ENCODE measurements at places on chromosomes 5 and 9.
A peak's percentile ranks its signal among the peaks of the same experiment; 100 is the strongest.

- DNase-seq = peak; percentile 84
Measured at GRCh38 chr9:91036826-91037510, 235.3 kb downstream of the SYK start.

DNA sequence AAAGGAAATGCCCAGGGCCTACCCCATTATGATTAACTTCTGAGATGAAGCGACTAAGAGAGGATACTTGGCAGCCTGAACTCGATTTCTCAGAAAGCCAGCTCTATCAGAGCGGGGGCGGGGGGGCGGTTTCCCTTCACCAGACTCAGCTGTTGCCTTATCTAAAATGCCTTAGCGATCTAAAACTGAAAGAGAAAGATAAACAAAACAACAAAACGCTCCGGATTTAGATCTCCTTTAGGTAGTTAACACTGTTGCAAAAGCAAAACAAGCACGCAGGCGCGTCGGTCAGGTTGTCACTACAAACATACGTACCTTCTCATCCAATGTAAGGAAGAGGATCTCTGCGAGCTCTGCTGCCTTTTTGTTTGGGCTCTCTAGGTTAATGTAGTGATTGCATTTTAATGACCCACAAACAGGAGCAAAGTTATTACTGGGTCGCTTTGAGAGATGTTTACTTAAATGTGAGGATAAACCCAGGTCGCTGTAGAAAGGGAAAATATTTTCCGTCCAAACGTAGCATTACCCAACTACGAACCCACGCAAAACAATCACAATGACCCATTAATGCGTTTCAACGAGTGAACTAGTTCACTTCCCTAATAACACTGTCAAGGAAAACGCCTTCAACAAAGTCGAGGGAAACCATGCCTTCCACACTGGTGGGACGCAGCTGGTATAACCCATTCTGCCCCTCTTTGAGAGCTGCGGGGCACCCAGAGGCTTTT lies 982 bp downstream of the EPB41L4A start:
- DNase-seq = no peak

- DNase-seq = no peak
Measured at GRCh38 chr5:146111409-146111808, 6.0 kb upstream of the PLAC8L1 start.

DNA sequence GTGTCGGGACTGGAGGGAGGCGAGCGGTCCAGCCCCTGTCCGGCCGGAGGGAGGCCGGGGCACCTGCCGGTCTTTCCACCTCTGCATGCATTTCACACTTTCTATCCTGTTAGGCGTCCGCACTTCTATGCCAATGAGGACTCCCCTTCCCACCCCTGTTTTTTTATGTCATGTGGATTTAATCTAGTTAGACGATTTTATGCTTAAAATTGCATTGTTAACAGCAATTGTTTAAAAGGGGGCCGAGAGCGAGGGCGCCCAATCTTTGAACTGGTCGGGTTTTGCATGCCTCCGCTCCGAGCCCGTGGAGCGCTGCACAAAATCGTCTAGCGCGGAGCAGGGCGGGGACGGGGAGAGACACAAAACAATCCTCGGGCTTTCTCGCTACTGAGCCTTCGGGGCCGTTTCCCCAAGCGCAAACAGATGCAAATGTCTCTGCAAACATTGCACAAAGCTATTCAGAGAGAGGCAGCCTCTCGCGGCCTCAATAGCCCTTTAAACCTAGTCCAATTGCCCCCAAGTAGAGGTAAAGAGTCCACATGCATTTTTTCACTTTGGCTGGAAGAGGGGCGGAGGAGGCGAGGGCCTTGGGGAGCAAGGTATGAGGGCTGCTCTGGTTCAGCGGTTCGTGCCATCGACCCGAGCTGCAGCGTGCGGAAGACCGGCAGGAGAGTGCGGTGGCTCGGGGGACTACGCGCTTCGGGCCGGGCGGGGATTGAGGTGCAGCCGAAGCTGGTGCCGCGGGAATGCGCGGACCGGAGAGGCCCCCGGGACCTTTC lies 37.5 kb upstream of the TIFAB start:
- DNase-seq = no peak

DNA sequence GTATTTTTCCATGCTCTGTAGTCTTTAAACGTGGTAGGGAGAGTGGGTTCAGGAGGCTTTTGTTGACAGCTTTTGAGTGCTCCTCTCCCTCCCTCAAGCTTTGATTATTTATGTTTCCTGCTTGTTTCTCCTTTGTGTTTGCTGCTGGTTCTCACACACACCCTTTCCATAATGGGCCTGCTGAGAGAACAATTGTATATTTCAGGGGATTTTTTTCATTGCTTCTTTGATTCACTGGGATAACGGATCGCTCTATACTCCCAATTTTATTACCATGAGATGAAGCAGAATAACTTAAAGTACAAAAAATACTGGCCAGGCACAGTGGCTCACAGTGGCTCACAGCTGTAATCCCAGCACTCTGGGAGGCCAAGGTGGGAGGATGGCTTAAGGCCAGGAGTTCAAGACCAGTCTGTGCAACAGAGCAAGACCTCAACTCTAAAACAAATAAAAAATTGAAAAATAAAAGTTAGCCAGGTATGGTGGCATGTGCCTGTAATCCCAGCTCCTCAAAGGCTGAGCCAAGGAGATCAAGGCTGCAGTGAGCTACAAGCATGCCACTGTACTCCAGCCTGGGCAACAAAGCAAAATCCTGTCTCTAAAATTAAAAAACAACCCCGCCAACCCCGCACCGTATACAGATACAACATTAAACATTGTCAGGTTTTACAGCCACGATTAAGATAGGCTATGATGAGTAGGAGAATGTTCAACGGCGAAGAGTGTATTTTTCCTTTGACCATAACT lies 66.9 kb downstream of the USP20 start:
- no peak for DNase-seq

GRCh38 chr5:61559722-61560121 lies 227.7 kb downstream of the ZSWIM6 start:
- no peak for DNase-seq

DNA sequence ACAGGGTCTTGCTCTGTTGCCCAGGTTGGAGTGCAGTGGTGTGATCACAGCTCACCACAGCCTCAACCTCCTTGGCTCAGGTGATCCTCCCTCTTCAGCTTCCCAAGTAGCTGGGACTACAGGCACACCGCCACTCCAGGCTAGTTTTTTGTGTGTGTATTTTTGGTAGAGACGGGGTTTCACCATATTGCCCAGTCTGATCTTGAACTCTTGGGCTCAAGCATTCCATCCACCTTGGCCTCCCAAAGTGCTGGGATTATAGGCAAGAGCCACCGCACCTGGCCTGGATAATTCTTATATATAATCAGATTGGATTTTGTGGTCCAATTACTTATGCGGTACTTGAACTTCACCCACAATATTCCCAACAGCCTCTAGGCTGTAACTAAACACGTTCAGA lies 19.8 kb downstream of the CCDC69 start:
- DNase-seq = no peak

DNA sequence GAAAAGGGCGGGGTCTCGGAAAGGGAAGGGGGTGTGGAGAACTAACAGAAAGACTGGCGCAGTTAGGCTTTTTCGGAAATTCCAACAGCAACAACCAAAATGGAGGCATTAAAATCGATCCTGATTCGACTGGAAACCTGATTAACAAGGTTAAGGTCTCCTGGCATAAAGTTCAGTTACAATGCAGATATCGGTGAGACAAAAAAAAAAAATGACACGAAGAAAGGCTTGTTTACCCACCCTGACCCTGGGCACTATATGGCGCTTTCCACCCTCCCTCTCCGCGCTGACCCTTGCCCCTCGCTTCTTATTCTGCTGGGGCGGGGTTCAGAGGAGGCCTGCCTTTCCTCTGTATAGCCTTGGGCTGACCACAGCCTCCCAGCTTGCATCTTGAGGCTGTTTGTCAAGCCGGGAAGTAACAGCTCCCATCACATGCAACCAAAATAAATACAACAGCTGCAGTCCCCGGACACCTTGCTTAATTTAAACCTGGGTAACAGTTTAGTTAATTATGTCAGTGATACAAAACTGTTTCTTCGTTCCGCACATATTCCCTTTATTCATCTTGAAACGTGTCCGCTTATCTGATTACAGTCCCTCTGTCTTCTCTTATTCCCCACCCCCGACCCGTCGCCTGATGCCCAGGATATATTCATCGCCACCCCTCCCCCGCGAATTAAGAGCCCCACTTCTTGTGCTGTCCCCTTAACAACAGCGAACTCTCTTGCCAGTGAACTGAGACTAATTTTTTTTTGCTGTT lies 795 bp upstream of the PJA2 start:
- peak; percentile 28 for DNase-seq

GRCh38 chr9:89436963-89437625 lies 60.8 kb downstream of the SEMA4D start:
- DNase-seq = peak; percentile 81

- DNase-seq = no peak
Measured at GRCh38 chr5:143759396-143760130, 52.4 kb upstream of the HMHB1 start.

DNA sequence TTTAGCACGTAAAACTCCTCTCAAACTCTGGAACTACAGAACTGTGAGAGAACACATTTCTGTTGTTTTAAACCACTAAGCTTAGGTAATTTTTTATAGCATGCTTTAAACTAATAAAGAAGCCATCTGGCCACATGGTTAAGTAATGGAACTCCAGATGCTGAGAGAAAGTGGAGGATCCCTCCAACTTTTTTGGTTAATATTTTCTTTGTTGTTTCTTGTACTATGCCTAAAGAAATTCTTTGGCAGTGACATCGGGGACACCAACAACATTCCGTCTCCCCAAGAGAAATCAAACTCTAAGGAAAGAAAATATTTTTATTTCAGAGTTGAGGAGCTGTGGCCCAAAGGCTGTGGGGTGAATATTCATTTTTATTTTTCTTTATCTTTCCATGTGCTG lies 734.8 kb upstream of the CDH9 start:
- DNase-seq = no peak

GRCh38 chr5:164048359-164048926 lies 543.0 kb downstream of the MAT2B start:
- DNase-seq = no peak

DNA sequence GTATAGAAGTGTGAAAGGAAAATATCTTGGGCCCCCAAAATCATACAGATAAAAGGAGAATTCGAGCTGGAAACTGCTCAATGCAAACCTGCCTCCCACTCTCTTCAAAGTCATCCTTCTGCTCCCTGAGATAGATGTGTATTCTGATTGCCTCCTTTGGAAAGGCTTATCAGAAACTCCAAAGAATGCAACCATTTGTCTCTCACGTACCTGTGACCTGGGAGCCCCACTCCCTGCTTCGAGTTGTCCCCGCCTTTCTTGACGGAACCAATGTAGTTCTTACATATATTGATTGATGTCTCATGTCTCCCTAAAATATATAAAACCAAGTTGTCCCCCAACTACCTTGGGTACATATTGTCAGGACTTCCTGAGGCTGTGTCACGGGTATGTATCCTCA lies 163.8 kb downstream of the DIRAS2 start:
- no peak for DNase-seq

DNA sequence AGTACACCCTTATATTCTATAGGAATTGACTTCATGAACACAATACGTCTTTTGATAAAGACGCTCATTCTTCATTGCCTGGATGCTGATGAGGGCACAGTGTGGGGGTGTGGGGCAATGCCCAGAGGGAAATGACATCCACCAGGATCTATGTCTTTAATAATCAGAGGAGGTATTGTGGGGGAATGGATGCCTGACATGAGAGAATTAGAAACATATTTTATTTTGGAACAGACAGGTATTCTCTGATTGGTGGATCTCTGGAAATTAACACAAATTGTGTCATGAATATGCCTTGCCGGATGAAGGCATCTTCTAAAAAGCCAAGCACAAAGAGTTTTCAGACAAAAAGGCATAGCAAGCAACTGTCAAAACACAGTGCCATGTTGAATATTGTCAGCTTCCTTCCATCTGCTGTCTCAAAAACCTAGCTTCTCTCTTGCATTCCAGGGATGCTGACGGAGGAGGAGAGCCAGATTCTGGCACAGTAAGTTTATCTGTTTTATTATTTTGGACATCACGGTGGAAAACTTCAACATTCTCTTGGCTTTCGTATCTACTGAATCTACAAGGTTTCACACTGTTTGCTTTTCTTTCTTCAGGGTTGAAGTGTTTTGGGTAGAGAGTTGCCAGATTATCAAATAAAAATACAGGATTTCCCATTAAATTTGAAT lies 3.9 kb upstream of the C5orf58 start:
- DNase-seq = no peak

- no peak for DNase-seq
Measured at GRCh38 chr5:147321569-147321968, 86.7 kb downstream of the STK32A start.

DNA sequence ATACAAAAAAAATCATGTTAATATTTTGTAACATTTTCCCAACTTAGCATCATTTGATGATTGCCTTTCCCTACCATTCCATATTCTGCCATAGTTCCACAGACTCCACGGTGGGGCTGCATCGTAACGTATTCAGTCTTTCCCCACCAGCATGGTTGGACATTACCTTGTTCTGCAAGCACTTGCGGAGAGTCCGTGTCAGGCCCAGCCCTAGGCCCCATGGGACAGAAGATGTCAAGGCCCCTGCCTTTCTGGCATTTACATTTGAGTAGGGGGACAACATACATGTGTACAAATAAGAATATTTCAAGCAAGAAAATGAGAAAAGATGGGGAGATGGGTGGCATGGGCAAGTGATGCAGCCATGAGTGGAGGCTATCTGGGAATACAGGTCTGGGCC lies 8.2 kb upstream of the PHF2 start:
- DNase-seq = no peak

- DNase-seq = no peak
Measured at GRCh38 chr5:10567121-10567591, 3.3 kb downstream of the ANKRD33B start.

DNA sequence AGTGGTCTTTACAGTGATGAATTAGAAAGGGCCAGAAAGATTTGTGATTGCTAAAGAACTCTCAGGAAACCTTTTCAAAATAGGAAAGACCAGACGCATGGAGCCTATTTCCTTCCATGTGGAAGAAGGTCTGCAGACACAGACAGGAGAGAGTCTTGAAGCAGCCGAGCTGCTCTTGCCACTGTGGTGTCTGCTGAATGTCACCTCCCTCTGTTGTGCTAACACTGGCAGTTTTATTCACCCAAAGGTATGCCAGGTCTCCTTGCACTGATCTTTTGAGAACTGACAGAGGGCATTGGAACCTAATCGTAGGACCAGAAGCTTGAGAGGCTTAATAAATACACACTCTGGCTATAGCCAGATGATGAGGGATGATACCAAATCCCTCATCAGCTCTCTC lies 108.7 kb downstream of the SREK1 start:
- no peak for DNase-seq

DNA sequence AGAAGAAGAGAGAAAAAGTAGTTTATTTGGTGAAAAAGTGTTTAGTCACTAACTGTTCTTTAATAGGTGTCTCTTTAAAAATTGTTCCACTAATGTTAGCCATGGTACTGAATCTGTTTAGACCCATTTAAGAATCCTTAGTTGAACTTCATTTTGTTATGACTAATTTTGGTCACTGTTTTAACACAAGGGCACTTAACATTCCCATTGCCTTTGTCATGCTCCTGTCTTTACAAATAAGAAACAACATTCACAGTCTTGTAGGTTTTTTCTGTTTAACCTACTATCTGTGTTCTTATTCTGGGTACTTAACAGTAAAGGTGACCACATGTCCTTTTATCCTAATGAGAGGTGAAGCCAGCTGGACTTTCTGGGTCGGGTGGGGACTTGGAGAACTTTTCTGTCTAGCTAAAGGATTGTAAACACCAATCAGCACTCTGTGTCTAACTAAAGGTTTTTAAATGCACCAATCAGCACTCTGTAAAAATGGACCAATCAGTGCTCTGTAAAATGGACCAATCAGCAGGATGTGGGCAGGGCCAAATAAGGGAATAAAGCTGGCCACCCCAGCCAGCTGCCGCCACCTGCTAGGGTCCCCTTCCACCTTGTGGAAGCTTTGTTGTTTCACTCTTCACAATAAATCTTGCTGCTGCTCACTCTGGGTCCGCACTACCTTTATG lies 116.7 kb downstream of the WDR70 start:
- DNase-seq = no peak
